ENCODE measurements at places on chromosomes 5 and 9.

DNA sequence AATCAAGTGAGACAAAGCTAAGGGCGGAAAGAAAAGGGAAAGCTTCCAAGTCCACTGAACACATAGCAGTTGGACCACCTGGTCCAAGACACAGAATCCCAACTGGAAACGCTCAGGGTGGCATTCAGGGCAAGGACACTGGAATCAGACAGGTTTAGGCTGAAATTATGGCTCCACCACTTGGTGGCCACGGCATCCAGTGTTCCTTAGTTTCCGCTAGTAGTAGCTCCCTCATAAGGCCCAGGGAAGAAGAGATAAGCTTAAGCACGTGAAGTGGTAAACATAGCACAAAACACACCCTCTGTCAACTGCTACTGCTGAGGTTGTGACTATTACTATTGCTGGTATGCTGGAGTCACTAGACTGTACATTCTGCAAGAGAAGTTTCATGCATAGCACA is 209.4 kb downstream of the GLIS3 start:
- DNase-seq: no peak

DNA sequence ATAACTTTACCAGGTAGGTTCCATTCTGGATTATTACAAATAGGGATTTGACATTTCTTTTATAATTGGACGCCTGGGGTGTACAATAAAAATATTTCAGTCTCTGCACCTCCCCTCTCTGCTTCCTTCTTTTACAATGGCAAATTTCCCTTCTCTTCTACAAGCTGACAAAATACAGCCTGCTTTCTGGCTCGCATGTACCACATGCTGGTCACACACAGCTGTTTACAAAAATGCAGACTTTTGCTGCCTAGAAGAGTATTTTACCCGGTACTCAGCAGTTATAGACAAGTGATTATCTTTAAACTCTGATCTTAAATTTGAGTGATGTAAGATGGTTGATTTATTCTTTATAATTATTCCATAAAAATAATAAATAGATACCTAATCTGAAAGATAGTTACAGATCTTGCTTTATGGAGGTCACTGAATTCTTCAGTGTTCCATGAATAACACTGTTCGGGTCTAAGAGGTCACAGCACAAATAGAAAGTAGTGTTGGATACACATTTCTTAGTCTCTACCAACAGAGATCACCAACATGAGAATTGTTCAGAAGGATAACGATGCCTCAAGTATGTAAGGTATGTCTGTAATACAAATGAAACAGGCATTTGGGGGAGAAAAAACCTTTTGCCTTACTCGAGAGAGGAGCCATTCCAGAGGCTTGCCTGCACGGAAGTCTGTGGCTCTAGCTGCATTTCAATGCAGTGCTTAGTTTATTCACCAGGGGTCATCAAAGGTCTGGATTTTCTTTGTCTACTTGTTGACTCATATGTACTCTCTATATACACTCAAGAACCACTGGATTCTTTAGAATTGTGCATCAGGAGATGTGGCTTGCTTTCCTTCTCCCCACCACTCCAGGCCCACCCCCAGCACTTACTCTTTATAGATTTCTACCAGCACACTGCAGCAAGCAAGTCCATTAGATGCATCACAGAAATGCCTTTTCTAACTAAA is 206.6 kb upstream of the RFX3 start:
- DNase-seq: peak; percentile 88

- DNase-seq: no peak
Measured at GRCh38 chr5:101045689-101046088, 142.6 kb upstream of the ST8SIA4 start.

DNA sequence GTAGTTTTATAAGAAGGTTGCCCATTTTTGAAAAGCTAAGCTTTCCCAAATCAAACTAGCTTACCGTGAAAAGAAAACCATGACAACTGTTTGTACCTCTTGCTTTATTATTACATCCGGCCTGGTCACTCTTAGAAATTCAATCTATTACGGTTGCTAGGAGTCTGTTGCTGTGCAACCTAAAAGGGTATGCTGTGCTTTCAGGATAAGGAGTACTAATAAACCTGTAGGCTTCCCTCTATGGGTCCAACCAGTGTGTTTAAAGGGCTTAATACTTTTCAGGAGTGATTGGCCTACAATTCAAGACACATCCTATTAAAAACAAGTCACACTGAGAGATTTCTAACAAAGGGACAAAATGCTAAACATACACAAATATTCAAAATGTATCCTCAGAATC is 27.1 kb downstream of the RFX3 start:
- no peak for DNase-seq

DNA sequence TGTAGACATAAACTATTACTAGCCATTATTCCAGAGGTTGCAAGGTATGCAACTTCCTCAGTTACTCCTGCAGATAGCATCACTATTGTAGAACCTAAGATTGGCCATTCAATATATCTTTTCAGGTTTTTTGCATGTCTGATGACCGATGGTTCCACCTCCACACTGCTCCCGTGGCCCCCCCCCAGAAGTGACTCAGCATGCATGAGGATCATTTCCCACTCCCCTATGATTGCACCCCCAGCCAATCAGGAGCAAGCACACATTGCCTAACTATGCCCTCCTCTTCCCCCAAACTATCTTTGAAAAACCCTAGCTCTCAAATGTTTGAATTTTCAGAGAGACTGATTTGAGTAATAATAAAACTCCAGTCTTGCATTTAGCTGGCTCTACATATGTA is 601.4 kb upstream of the TLE4 start:
- DNase-seq: no peak

Measured in activated CD4-positive, alpha-beta T cell treated with anti-CD3 and anti-CD28 coated beads, Interleukin-2, Interleukin-4, amounts not matched to agents 100 ng/mL and 50 ng/mL, durations not matched to agents 16 hours and 8 hours (primary cell).